ENCODE measurements at places on chromosomes 3 and 15.

GRCh38 chr3:125462722-125463299 is 57.2 kb downstream of the SNX4 start:
- DNase-seq, result no peak

- no peak for DNase-seq
Observed at GRCh38 chr15:90907051-90907660, 4.1 kb downstream of the MAN2A2 start.

GRCh38 chr15:81337241-81337640 is 13.3 kb upstream of the STARD5 start:
- DNase-seq, result no peak

DNA sequence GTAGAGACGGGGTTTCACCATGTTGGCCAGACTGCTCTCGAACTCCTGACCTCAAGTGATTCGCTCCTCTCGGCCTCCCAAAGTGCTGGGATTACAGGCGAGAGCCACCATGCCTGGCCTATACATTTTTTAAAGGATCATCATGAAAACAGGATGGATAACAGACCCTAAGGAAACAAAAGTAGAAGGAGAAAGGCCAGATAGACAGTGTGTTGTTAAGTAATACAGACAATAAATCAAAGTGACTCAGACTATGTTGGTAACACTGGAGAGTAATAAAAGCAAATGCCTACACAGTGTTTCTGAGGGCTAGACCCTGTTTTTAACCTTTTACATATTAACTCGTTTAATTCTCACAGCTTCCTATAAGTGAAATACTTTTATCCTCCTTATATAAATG is 133.8 kb upstream of the MCTP2 start:
- peak; percentile 65 for DNase-seq

GRCh38 chr15:89777782-89778380 is 1.7 kb downstream of the MESP2 start:
- no peak for DNase-seq

- no peak for DNase-seq
Observed at GRCh38 chr3:45003859-45004258, 22.2 kb upstream of the CLEC3B start.

- peak; percentile 22 for DNase-seq
Observed at GRCh38 chr3:192916371-192917027, 1.2 kb downstream of the MB21D2 start.

DNA sequence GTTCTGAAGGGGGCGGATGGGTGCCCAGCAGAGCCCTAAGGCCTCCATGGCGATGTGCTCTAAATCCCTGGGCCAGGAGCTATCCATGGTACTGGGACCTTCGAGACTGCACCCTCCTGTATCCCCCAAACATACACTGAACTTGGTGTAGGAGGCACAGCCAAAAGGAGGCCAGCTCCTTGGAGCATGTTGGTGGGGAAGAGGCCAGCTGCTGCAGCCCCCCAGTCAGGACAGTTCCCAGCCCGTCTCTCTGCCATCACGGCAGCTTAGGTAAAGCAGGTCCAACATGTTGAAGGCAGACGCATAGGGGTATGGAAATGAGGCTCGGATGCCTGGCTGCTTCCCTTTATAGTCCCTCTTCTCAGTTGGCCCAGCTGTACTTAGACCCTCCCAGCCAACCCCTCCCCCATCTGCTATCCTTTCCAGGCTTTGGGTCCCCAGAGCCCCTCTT is 1.8 kb downstream of the CAMKV start:
- peak; percentile 50 for DNase-seq

GRCh38 chr15:39501366-39502081 is 79.4 kb upstream of the THBS1 start:
- peak; percentile 31 for DNase-seq

DNA sequence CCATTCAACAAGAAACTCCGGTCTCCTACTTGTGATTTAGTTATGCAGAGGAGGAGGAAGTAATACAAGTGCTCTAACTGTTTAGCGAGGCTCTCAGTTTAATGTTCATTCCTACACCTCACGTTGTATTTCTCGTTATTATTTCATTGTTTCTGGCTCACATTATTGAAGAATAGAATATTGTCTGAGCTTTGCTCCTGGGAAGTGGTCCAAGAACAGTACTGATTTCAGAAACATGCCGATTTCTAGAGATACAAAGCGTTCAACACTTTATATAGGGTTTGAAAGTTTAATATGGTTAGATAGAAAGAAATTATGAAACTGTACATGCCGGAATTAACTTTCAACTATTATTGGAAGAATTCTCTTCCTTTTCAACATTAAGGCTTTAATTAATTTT is 1145.5 kb downstream of the TBL1XR1 start:
- DNase-seq, result no peak

DNA sequence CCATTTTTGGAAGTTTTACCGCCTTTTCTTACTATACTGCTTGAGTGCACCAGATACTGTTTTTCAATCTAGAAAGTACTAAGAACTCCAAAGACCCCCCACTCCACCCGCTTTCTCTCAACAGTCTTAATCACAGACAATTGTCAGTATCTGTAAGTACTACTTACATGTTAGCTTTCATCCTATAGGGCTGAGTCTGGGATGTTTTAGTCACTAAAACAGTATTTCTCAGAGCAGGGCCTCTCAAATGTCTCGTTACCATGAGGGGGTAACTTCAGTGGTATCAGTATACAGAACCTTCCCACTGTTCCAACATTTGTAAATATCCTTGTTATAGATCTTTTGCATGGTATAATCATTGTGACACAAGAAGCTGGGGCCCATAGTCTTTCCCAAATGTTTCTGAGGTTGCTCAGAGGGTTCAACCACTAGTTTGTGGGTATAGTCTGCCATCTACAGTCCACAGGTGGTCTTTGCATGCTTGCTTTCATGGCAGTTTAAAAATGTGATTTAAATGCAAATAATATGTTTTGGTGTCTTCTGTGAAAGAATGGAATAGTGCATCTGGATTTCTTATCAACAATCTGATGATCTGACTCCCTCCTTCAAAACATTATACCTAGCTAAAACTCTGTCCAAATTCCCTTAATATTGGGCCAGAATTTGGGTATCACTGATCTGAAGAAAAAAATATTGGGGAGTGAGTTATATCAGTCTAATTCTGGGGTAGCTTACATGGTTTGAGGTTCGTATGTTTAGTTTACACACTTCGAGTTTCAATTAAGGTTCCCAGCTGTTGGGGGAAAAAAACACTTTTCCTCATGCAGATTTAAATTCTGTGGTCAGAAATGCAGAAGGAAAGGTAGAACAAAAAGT is 18.0 kb upstream of the DNAJC13 start:
- DNase-seq, result peak; percentile 62

GRCh38 chr3:40237889-40238571 is 71.5 kb upstream of the EIF1B start:
- peak; percentile 4 for DNase-seq

DNA sequence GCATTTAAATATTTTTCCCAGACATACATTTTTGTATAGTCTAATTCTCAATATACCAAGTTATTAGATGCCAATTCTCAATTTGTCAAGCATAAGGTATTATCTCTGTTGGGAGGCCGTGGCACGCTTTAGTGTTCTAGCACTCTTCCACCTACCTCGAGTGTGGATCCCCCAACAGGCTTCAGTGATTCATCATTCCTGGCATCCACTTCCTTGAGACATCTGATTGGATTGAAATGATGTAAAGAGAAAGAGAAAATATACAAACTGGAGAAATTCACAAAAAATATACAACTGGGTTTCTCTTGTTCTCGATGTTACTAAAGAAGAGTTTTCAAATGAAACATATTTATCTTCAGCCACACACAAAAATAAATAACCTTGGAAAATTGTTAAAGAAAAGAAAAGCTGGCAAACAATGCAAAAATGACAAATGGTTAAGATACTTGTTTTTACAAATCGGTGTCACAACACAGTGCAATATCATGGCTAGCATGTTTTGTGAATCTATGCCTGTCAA is 218.0 kb upstream of the CDIN1 start:
- peak; percentile 68 for DNase-seq

GRCh38 chr15:100918690-100919480 is at the start of gene LRRK1:
LRRK1 (plus strand) TSS chr15:100919357; CDS start chr15:100924633, 5,276 bp downstream.
- peak; percentile 57 for DNase-seq

DNA sequence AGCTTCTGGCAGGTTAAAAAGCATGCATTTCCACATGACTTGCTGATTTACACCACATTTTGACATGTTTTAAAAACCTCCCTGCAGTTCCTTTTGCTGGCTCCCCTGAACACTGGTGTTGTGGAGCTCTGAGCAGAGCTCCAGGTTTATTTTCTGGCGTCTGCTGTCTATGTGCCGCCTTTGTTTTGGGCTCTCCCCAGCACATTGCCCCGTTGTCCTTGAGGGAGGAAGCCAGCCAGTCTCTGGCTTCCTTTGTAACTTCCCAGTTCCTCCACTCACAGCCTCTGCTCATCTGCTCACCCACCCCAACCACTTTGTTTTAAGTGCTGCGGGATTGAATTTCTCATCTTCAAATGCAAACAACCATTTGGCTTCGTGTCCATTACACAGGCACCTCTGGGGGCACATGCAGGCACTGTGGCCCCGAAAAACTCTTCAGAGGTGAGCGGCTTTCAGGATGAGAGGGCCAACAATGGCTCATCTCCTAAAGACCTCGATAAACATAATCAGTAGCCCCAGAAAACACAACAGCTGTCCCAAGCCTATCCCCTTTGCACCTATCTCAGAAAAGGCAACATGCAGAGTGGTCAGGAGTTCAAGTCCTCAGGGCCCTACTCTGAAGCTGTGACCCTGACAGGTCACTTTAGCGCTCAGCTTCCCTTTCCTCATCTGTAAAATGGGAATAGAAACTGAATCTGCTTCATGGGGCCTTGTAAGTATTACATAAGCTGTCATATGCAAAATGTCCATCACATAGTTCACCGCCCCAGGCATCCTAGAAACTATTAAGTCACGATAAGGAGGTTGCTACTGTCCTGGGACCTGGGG is 1.3 kb upstream of the MEF2A start:
- DNase-seq, result peak; percentile 7

GRCh38 chr15:45555934-45556608 is 31.1 kb upstream of the BLOC1S6 start:
- DNase-seq, result no peak

DNA sequence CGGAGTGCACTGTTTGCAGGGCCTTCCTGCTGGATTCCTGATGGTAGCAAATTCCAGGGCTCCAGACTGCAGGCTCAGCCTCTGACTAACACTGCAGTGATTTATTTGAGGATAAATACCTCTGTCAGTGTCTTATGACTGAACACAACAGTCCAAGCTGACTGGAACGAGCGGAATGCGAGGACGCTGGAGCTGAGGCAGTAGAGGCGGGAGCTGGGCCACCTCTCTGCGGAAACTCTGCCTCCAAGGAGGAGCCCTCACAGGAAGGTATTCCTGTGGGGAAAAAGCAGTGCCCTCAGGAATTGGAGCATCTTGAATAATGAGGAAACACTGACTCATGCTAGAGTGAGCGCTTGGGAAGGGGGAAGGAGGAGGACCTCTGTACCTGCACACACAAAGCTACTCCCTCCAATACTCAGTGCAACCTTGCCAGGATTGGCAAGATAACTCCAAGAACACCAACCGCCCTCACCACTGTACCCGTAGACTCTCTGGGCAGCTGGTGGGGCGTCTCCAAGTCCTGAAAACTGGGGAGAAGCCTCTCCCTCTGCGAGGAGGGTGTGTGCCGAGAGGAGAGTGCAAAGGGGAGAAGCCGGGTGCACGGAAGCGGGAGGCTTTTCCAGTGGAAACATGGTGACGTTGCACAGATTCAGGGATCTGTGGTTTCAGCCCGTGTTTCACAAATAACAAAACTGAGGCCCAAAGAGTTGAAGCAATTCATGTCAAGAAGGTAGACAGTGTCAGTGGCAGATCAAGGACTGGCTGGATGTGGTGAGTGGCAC is 43.0 kb downstream of the VGLL4 start:
- peak; percentile 100 for DNase-seq

DNA sequence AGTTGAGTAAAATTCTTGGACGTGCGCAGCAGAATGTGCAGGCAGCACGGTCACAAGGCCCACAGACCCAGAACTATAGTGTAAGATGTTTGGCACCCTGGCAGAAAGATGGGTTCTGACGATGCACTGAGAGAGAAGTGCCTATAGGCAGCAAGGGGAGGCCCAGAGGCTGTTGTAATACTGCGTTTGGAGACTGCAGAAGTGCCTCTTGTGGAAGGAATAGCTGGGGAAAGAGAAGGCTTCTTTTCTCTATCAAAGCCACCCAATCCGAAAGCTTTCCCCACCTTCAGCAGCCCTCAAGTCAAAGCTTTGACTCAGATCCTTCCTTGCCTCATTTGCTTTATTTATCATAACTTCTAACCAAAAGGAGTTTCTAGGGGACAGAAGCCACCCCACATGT is 5.2 kb upstream of the SIN3A start:
- peak; percentile 8 for DNase-seq

DNA sequence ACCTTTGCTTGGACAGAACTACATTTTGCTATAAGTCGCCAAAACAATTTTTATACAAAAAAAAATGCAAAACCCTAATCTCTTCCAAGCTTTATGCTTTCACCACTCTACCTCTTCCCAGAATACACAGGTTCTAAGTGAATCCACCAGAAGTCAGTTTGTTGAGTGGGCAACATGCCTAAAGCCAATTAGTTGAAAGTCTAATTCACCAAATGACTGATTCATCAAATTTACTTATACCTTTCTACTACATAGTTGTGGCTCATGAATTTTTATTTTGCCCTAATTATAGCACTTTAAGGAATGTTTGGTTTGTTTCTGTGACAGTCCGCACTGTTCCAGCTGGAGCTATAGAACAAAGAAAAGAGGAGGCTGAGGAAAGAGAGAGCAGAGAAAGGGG is 265.9 kb upstream of the TGFBR2 start:
- no peak for DNase-seq

DNA sequence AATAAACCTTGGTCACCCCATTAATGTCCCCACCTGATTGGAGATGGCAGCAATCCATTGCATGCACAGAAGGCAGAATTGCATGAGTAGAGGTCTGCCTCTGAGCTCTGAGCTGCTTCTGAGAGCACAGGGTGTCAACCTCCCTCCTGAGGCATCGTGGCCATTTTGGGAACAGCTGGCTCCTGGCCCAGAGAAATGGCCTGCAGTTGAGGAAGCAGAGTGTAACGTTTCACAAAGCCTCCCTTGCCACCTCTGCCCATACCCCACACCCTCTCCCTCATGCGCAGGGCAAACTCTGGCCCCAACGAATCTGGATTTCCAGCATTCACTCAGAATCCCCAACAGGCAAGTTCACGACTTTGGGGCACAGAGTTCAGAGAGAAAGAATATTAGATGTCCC is 198.9 kb downstream of the ADAMTS9 start:
- no peak for DNase-seq

DNA sequence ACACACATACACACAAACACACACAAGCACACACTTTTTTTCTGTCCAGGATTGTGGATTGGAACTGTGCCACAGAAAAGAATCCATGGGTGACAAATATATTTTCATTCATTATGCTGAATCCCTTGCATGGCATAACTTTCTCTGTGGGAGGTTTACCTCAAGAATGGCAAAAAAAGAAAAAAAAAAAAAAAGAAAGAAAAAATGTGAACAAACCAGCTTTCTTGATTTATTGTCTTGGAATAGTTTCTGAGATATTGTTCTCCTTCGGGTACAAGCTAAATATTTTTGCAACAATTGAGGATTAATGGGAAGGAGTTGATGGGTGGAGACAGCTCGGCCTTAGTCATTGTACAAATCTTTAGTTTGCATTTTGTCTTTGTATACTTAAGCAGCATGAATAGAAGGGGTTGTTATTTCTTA is 153.1 kb downstream of the GMNC start:
- peak; percentile 88 for DNase-seq

Data from fibroblast of skin of scalp (primary cell).